ENCODE measurements at places on chromosomes 2 and 18.

DNA sequence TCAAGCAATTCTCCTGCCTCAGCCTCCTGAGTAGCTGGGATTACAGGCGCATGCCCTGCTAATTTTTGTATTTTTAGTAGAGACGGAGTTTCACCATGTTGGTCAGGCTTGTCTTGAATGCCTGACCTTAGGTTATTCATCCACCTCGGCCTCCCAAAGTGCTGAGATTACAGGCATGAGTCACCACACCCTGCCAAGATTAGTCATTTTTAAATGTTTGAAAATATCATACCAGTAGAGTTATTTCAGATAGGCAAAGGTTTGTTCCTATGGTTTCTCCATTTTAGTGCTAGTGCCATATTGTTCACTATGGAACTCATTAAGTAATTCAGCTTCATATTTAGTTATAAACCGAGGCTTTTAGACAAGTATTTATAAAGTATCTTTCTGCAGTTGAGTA lies 52.3 kb downstream of the HIBCH start:
- DNase-seq, result no peak

- no peak for DNase-seq
Measured at GRCh38 chr2:100831158-100831750, 11.3 kb downstream of the NPAS2 start.

- no peak for DNase-seq
Measured at GRCh38 chr2:10336283-10336682, 33.6 kb downstream of the HPCAL1 start.

GRCh38 chr2:12684471-12684936 lies 32.2 kb upstream of the TRIB2 start:
- DNase-seq, result no peak

DNA sequence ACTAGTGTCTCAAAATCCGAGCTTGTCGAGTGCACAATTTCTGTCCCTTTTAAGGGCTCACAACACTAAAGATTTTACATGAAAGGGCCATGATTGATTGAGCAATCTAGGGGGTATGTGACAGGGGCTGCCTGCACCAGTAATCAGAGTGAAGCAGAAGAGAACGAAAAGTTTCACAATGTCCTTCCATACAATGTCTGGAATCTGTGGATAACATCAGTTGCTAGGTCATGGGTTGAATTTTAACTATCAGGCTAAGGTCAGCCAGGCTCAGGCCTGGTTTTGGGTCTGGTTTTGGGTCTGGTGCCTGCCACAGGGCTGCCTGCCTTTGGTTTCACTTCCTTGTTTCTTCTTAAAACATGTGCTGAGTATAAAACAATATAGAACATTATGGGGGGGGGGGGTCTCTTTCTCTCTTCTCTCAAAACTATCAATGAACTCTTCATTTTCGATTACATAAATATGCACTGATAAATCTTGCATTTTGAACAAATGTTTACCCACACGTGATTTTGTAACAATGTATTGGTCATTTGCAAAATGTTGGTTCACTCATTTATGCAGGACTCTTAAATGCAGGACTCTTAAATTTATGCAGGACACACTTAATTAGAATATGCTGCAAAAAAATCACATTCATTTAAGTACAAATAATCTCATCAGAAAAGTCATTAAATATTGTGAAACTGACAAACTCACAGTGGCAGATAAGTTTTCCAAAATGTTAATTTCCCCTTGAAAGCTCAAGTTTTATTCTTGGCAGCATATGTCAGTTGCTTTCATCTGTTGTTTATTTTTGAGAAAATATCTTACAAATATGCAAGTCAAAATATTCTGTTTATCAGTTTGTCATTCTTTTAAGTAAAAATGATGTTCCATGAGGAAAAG lies 290.5 kb upstream of the KYNU start:
- DNase-seq, result no peak
